ENCODE measurements at places on chromosomes 16 and 17.

DNA sequence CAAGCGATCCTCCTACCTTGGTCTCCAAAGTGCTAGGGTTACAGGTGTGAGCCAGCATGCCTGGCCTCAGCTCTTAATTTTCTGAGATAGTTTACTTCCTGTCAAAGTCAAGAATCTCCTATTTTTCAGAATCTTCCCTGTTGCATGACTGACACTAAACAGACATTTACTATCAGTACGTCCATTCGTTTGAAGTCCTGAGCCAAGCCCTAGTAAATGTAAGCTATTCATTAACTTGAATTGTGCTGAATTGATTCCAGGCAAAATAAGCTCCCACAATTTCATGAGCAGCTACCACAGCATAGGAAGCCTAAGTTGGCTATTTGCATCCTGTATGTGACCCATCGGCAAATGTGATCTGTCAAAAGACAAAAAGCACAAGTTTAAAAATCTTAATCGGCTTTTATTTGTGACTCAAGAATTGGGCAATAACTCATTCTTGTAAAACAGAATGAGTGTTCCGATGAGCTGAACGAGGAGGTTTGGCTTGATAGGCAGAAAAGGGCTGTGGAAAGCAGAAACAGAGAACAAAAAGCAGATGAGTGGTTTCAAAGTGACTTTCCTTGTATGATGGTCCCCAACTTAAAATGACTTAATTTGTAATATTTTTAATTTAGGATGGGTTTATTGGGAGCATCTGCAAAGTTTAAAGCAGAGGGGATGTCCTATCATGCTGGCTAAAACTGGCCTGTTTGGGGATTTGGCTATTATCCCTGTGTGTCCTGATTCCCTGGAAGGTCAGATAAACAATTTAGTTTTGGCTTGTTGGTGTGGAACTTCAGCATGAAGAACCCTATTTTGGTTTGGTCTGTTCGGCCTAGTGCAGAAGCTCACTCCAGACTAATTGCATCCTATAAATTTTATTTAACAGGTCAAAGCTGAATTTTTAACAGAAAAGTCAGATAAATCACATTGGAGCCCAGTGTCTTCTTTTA is 14.2 kb downstream of the RNF112 start:
- no peak for DNase-seq

- no peak for DNase-seq
Observed at GRCh38 chr17:57092171-57092570, 7.1 kb downstream of the AKAP1 start.

GRCh38 chr16:77943801-77944200 is 78.5 kb upstream of the CLEC3A start:
- peak; percentile 81 for DNase-seq

DNA sequence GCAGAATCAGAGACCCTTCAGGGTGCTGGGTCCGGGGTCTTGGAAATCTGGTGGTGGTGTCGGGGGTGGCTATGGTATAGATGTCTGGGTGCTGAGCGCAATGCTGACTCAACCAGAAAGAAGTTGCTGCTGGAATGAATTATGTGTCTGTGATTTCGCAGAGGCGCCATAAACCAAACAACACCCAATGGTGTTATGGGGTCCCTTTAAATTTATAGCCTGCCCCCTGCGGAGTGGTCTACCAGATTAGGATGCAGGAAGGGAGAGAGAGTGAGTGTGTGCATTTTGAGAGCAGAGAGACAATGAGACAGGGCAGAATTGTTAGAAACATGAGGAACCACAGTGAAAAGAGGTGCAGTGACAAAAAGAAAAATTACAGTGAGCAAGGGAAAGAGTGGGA is 100.7 kb upstream of the CDH11 start:
- DNase-seq: no peak

DNA sequence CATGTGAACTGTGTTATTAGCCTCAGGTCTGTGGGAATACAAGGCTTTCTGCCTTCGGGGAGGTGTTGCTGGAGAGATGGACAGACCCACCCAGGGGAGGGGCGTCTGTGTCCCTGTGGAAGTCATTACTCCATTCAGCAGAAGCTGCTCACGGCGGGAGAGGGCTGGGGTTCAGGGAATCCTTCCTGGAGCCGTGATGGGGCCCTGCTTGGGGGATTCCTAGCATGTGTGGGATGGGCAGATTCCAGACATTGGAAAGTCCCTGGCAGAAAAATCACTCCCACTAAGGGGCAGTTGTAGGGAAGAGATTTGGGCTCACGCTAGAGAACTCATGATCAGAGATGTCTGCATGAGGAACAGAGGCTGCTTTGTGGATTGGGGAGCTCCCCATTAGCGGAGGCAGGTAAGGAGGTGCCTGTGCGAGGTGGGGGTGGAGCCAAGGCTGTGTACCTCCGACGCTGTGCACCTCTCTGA is 56.3 kb upstream of the IL34 start:
- no peak for DNase-seq

DNA sequence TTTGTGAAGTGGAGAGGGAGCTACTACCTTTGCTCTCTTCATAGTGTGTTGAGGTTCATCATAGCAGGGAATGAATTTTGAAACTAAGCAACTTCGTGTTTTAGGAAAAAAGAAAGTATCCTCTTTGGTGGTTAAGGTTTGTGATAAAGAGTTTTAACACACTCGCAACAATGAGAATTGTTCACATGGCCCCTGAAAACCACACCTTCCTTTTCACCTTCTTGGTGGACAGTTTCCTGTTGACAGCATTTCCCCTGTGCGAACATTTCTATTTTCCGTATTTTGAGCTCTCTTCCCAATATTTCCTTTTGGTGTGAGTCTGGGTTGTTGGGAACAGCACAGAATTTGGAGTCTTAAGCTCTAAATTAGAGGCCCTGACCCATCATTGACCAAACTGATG is 3.8 kb downstream of the OR4D2 start:
- DNase-seq: no peak

DNA sequence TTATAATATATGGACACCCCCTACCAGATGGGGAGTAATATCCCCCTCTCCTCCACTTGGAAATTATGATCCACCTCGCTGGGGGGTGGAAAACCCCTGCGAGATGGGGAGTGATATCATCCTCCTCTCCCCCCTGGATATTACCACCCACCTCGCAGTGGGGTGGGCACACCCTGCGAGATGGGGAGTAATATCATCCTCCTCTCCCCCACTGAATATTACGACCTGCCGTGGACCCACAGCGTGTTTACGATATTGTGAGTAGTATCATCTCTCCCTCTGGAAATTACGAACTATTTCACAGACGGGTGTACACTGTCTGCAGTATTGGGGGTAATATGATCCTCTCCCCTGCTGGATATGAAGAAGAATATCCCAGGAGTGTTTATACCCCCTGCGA is 228.3 kb upstream of the WSCD1 start:
- no peak for DNase-seq

- DNase-seq: no peak
Observed at GRCh38 chr16:51408357-51408756, 257.3 kb upstream of the SALL1 start.

Measured in NCI-H774 (cell line).